ENCODE measurements at places on chromosomes 16 and 17. TPM values are rescaled to one million over a fixed set of nuclear protein-coding genes. Genes with fewer than 3 reads are reported as not detected.
A peak's percentile ranks its signal among the peaks of the same experiment; 100 is the strongest.

CD19 gene
- 3.9 TPM for polyA plus RNA-seq

PRSS53 gene
- 1.6 TPM for polyA plus RNA-seq

TERB1 gene
- polyA plus RNA-seq: not detected

SRR gene
- 23.3 TPM for polyA plus RNA-seq

NKD1 gene
- polyA plus RNA-seq: 12.9 TPM

ZNF597 gene
- 3.7 TPM for polyA plus RNA-seq

METTL2A gene
- 20.5 TPM for polyA plus RNA-seq

GRCh38 chr17:64426596-64426995 is 22.3 kb upstream of the MILR1 start:
- no peak for DNase-seq

DNA sequence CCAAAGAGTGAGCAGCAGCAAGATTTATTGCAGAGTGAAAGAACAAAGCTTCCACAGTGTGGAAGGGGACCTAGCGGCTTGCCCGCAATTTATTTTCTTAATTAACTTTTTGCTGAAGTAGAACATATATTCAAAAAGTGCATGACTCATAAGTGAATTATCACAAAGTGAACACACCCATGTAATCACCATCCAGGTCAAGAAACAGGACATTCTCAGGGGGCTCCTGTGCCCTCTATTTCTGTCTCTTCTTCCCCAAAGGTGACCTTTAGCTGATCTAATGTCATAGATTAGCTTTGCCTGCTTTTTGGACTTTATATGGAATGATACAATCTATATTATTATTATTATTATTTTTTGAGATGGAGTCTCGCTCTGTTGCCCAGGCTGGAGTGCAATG is 19.9 kb downstream of the ERAL1 start:
- no peak for DNase-seq

- DNase-seq: no peak
Observed at GRCh38 chr16:46884513-46885293, 541 bp downstream of the GPT2 start.

GRCh38 chr17:79813297-79814126 is 16.6 kb upstream of the CBX8 start:
- no peak for DNase-seq

GRCh38 chr16:55588799-55589198 is 22.3 kb downstream of the CAPNS2 start:
- no peak for DNase-seq

GRCh38 chr17:37309051-37309450 is 66.7 kb upstream of the C17orf78 start:
- DNase-seq: no peak

DNA sequence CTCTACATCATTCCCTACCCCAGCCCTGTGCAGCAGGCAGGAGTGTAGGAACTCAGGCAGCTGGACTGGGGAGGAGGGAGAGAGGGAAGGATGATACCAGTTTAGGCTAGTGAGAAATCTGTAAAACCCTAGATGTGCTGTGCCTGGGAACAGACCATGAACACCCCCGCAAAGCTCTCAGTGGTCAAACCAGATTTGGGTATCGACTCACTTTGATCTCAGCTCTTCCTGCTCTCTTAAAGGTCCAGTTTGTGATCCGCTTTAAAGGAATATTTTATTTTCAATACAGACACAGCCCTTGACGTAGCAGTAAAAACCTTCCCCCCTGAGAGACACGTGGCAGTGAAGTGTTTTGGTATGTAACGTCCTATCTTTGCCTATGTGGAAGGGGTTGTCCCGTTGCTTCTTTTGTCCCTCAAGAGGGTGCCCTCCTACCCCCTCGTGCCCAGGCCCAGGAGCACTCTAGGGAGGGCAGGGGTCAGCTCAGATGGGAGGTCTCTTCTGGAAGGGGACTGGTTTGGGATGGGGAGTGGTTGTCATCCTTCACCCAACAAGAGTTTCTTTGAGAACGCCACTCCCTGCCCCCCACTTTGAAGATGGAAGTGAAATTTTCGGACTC is 19.3 kb upstream of the TBX2 start:
- DNase-seq: no peak

DNA sequence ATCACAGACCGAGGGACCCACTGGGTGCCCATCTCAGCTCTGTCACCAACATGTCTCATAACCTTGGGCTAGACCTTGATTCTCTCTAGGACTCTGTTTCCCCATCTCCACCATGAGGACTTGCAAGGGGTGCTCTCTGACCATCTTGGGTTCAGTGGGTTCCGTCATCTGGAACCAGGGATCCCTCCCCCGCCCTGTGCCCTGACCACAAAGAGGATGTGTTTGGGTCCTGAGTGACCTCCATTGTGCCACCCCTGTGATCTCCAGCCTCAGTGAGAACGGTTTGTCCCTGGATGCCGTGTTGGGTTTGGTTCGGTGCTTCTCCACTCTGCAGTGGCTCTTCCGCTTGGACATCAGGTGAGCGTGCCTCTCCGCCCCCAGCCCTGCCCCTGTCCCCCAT is 49.1 kb upstream of the CPNE2 start:
- DNase-seq: no peak

GRCh38 chr17:35259001-35259400 is 16.1 kb downstream of the SLFN5 start:
- no peak for DNase-seq

GRCh38 chr17:82232876-82233785 is 4.3 kb downstream of the SLC16A3 start:
- DNase-seq: no peak

GRCh38 chr16:6527646-6528045 is 805.0 kb upstream of the RBFOX1 start:
- no peak for DNase-seq

- no peak for DNase-seq
Observed at GRCh38 chr17:1312261-1312870, 32.9 kb downstream of the TRARG1 start.

DNA sequence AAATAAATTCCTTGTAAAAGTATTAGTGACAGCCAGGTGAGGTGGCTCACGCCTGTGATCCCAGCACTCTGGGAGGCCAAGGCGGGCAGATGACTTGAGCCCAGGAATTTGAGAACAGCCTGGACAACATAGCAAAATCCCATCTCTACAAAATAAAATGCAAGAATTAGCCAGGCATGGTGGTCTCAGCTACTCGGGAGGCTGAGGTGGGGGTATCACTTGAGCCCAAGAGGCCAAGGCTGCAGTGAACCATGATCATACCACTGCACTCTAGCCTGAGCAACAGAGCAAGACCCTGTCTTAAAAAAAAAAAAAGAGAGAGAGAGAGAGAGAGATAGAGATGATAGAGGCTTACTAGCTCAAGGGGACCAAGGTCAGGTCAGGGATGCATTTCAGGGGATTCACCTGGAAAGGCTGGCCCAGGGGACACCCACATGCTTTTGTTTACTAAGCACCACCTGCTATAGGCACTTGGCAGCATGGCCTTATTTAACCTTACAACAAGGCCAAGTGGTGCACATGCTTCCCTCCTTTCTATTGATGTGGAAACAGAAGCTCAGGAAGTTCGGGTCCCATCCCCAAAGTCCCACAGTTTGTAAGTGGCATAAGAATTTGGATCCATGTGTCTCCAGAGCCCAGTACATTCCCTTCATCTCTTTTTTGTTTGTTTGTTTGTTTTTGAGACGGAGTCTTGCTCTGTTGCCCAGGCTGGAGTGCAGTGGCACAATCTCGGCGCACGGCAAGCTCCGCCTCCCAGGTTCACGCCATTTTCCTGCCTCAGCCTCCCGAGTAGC is 12.4 kb upstream of the SRCIN1 start:
- no peak for DNase-seq

GRCh38 chr17:32840241-32840640 is 36.7 kb downstream of the MYO1D start:
- no peak for DNase-seq

GRCh38 chr17:19753051-19753509 is 5.0 kb upstream of the ALDH3A1 start:
- DNase-seq: no peak

GRCh38 chr17:49703557-49704277 is 4.0 kb downstream of the SLC35B1 start:
- DNase-seq: no peak

GRCh38 chr16:50185005-50185505 is 31.9 kb downstream of the TENT4B start:
- DNase-seq: no peak

GRCh38 chr17:38507436-38507835 is 79.2 kb downstream of the ARHGAP23 start:
- no peak for DNase-seq

- peak; percentile 76 for DNase-seq
Observed at GRCh38 chr16:3129137-3130131, 5.4 kb upstream of the ZNF213 start.

DNA sequence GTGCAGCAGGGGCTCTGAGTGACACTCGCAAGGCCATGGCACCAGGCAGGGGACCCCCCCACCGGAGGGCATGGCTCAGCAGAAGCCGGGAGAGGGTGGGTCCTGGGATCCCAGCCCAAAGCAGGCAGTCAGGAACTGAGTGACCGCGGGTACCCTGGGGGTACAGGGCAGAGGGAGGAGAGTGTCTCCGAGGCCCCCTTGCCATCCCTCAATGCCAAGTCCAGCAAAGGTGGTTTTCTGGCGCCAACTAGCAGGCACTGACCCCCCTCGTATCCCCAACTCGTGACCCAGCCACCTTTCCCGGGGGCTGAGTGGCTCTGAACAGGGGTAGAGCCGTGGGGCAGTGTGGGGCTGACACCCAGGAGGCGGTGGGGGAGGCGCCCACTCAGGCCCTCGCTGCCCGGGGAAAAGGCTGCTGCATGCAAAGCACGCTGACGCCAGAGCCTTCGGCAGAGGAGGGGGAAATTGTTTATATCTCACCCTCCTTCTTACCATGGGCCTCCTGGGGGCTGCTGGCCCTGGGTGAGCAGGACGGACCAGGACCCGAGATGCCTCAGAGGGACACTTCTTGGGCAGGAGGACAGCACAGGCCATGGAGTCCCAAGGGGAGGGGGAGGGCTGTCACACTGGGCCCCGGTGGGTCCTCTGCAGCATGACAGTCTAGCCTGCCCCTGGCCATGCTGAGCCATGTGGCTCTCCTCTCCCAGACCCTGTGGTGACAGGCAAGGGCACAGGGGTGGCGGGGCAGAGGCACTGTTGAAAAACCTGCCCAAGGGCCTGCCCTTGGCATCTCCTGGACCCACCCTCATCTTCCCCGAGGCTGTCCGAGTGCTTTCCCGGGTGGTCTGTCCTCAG is 14.6 kb upstream of the ENPP7 start:
- no peak for DNase-seq

- DNase-seq: no peak
Observed at GRCh38 chr16:12358898-12359297, 382.4 kb downstream of the SNX29 start.
